ENCODE measurements at places on chromosomes 6 and 20. TPM values are rescaled to one million over a fixed set of nuclear protein-coding genes. Genes with fewer than 3 reads are reported as not detected.

DNA sequence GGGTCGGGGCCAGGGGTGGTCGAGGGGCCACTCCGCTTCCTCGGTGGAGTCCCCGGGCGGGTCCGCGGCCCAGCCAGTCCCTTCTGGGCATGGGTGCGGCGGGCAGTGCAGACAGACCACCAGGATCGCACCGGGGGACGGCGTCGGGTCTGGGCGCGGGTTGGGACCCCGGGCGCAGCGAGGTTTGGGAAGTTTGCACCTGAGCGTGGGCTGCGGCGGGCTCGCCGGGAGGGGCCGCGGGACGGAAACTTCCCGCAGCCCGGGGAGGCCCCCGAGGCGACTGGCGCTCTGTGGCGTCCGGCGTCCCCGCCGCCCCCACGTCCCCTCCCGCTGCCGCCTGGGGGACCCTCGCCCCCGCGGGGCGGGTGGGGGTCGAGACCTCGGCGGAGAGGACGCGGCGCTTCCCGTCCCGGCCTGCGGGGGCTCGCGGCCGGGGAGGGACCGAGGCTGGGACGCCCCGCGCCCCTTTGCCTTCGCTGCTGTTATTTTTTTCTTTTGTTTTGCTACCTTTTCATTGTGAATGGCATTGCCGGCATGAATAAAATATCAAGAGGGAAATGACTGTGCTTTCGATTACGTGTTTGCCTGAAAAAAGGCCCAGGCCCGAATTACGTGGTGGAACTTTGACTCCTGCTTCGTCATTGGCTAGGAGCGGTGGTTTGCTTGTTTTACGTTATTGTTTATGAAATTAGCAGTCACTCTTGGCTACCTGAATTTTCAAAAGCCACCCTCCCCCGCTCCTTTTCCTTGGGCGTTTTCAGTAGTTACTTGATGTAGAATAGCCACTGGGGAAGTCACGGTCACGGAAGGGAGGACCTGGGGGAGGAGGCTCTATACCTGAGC, 703 bp downstream of the SNX9 start:
- H3K4me1 ChIP-seq = peaks cover 37% of the 10 kb centered on the region
- peaks cover 3% of the 10 kb centered on the region for H3K27me3 ChIP-seq
- H3K36me3 ChIP-seq = peaks cover 31% of the 10 kb centered on the region
- H3K4me3 ChIP-seq = peak overlapping the region; percentile 99

GRCh38 chr20:1971893-1972586, 21.8 kb downstream of the PDYN start:
- DNase-seq = no peak
- H3K4me1 ChIP-seq = no peaks in the 10 kb centered on the region
- no peak overlapping the region for H3K27ac ChIP-seq

The CEP250 gene
- total RNA-seq = 60.3 TPM

The OTOR gene
- not detected for total RNA-seq

The XPO5 gene
- total RNA-seq = 92.3 TPM

The KIF6 gene
- 0.14 TPM for total RNA-seq

GRCh38 chr6:35024551-35025054, 116.5 kb downstream of the TCP11 start:
- H3K36me3 ChIP-seq = no peaks in the 10 kb centered on the region
- H3K27me3 ChIP-seq = no peaks in the 10 kb centered on the region
- no peak overlapping the region for H3K4me3 ChIP-seq
- no peak overlapping the region for H3K27ac ChIP-seq
- DNase-seq = no peak

The SLC22A2 gene
- total RNA-seq = not detected

The DCDC2 gene
- total RNA-seq = not detected

GRCh38 chr20:12966468-12967085, 42.2 kb upstream of the SPTLC3 start:
- H3K4me3 ChIP-seq = no peak overlapping the region
- no peak overlapping the region for H3K27ac ChIP-seq
- DNase-seq = no peak
- H3K36me3 ChIP-seq = no peaks in the 10 kb centered on the region
- no peaks in the 10 kb centered on the region for H3K4me1 ChIP-seq

DNA sequence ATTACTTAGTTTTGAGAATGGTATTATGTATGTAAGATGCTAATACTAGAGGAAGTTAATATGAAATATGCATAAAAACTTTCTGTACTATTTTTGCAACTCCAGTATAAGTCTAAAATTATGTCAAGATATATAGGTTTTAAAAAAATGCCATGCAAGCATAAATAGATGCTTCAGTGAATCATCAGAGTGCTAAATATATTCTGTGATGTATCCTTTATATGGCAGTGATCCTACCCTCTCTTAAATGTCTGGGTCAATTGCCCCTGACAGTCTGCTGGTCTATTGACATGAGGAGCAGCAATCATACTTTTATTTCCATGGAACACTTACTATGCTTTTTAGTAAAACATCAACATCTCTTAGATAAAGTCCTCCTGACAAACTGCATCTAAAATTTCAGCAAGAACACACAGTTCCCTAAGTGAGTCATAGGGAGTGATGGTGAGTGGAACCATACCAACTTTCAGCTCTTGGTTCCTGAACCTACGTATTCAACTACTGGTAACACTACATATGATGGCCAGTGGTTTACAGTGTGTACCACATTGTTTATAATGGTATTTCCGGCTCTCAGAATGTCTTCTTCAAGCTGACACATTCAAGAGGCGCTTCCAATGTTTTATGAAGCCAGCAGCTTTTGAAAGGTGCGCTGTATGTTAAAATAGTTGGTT, 928.7 kb upstream of the GJE1 start:
- no peaks in the 10 kb centered on the region for H3K4me1 ChIP-seq
- H3K27me3 ChIP-seq = no peaks in the 10 kb centered on the region
- no peak overlapping the region for H3K4me3 ChIP-seq
- DNase-seq = no peak
- no peak overlapping the region for H3K27ac ChIP-seq

DNA sequence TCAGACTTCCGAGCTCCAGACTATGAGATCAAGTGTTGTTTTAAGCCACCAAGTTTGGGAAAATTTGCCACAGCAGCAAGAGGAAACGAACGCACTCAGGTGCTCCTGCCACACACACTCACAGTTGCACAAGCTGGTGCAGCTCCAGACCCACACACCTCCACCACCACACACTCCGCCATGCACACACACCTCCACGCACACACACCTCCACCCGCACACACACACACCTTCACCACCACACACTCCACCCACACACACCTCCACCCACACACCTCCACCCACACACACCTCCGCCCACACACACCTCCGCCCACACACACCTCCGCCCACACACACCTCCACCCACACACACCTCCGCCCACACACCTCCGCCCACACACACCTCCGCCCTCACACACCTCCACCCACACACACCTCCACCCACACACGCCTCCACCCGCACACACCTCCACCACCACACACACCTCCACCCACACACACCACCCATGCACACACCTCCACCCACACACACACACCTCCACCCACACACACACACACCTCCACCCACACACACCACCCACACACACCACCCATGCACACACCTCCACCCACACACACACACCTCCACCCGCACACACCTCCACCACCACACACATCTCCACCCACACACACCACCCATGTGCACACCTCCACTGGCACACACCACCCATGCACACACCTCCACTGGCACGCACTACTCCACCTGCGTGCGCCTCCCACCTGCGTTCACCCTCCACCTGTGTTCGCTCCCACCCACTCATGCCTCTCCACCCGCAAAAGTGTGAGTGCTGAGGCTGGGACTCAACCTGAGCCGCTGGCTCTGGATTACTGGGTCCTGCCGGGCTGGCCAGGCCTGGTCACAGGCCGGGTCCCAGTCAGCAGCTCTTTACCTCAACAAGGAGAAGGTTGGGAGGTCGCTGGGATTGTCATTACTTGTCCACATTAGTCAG, 175.6 kb downstream of the BMP7 start:
- DNase-seq = peak; percentile 19
- peak overlapping the region; percentile 47 for H3K4me3 ChIP-seq
- peaks cover 13% of the 10 kb centered on the region for H3K27me3 ChIP-seq

The SH3BGRL2 gene
- total RNA-seq = 0.70 TPM

The SIRPB2 gene
- total RNA-seq = not detected

The BFSP1 gene
- 0.18 TPM for total RNA-seq

The DPPA5 gene
- not detected for total RNA-seq

- H3K4me3 ChIP-seq = no peak overlapping the region
- H3K36me3 ChIP-seq = no peaks in the 10 kb centered on the region
- no peaks in the 10 kb centered on the region for H3K4me1 ChIP-seq
- DNase-seq = no peak
- H3K27ac ChIP-seq = no peak overlapping the region
- peaks cover 3% of the 10 kb centered on the region for H3K27me3 ChIP-seq
These were observed 5.9 kb downstream of the NHSL1 start for GRCh38 chr6:138493413-138493812.

- H3K4me1 ChIP-seq = no peaks in the 10 kb centered on the region
- no peak overlapping the region for H3K4me3 ChIP-seq
- H3K36me3 ChIP-seq = no peaks in the 10 kb centered on the region
- no peak for DNase-seq
- no peak overlapping the region for H3K27ac ChIP-seq
These were observed 84.3 kb upstream of the TMEM30A start for GRCh38 chr6:75368864-75369402.

DNA sequence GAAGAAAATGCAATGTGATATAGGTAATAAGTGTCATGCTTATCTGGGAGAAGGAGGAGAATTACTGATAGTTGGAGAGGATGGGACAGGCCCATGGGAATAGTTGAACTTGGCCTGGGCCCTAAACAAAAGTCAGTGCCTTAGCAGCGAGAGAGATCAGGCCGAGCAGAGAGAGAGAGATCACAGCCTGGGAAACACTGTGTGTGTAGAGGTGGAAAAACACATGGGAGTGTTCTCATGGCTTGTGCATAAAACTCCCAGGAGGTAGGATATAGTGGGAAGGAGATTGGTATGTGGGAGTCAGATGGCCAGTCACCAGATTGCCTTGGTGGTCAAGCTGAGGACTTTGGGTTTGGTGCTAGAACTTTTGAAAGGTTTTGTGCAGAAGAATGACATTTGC, 47.6 kb downstream of the FIG4 start:
- H3K27me3 ChIP-seq = no peaks in the 10 kb centered on the region
- no peak overlapping the region for H3K27ac ChIP-seq
- peaks cover 4% of the 10 kb centered on the region for H3K4me1 ChIP-seq
- no peak overlapping the region for H3K4me3 ChIP-seq
- H3K36me3 ChIP-seq = peaks cover 26% of the 10 kb centered on the region

DNA sequence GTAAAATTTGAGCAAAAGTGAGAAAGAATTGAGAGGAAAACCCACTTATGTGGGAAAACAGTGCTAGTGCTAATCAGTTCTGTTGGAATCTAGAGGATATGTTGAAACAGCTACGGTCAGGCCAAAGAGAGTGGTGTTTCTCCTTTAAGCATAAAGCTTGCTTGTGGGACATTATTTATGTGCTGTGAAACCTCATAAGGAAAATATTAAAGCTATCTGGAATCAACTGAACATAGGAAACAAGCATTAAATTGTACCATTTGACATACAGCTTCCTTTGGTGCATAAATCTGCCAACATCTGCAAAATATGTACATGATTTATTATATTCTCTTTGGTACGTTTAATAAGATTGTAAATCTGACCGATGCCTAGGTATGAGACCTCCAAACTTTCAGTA, 182.5 kb upstream of the PDE10A start:
- H3K4me1 ChIP-seq = peaks cover 10% of the 10 kb centered on the region
- H3K27ac ChIP-seq = no peak overlapping the region
- no peak overlapping the region for H3K4me3 ChIP-seq
- no peak for DNase-seq

The ARG1 gene
- total RNA-seq = not detected

The SRSF12 gene
- 0.83 TPM for total RNA-seq

The SLC52A3 gene
- total RNA-seq = not detected

- DNase-seq = no peak
- peaks cover 6% of the 10 kb centered on the region for H3K4me1 ChIP-seq
- no peak overlapping the region for H3K4me3 ChIP-seq
- no peak overlapping the region for H3K27ac ChIP-seq
These were observed 6.8 kb downstream of the JAG1 start for GRCh38 chr20:10667077-10667401.

DNA sequence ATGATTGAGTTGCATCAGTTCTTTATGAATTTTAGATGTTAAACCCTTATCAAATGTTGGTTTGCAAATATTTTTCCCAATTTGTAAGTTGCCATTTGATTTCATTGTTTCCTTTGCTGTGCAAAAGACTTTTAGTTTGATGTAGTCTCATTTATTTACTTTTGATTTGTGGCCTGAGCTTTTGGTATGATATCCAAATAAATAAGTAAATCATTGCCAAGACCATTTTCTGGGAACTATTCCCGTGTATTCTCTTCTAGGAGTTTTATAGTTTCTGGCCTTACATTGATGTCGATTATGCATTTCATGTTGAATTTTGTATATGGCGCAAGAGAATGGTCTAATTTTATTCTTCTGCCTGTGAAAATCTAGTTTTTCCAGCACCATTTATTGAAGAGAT, 13.4 kb downstream of the AIG1 start:
- H3K4me3 ChIP-seq = no peak overlapping the region
- peaks cover 4% of the 10 kb centered on the region for H3K36me3 ChIP-seq
- DNase-seq = no peak
- no peak overlapping the region for H3K27ac ChIP-seq

The MAS1 gene
- total RNA-seq = not detected

The PRICKLE4 gene
- total RNA-seq = not detected

The SIM1 gene
- not detected for total RNA-seq

GRCh38 chr20:59153355-59153681, 10.3 kb upstream of the ZNF831 start:
- H3K4me1 ChIP-seq = peaks cover 80% of the 10 kb centered on the region
- H3K4me3 ChIP-seq = no peak overlapping the region
- no peaks in the 10 kb centered on the region for H3K27me3 ChIP-seq
- H3K36me3 ChIP-seq = peaks cover 13% of the 10 kb centered on the region

The PI16 gene
- total RNA-seq = not detected

The BMP5 gene
- total RNA-seq = not detected

DNA sequence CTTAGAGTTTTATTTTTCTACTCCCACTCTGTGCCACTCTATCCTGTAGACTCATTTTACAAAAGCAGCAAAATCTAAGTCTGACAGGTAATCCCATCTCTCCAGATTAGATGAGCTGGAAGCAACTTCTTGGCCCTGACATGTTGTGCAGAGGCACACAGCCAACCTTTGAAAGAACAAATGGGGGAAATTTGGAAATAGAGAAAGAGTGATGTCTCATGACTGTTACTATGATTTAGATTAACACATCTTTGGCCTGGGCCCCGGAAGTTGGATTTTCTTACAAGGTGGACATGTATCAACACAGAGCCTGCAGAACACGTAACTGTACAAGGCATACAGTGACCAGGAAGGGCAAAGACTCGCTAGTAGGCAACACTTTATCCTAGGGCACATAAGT, 227.7 kb downstream of the MYLK4 start:
- H3K27me3 ChIP-seq = peaks cover 30% of the 10 kb centered on the region
- peaks cover 3% of the 10 kb centered on the region for H3K36me3 ChIP-seq
- H3K27ac ChIP-seq = no peak overlapping the region
- DNase-seq = no peak

DNA sequence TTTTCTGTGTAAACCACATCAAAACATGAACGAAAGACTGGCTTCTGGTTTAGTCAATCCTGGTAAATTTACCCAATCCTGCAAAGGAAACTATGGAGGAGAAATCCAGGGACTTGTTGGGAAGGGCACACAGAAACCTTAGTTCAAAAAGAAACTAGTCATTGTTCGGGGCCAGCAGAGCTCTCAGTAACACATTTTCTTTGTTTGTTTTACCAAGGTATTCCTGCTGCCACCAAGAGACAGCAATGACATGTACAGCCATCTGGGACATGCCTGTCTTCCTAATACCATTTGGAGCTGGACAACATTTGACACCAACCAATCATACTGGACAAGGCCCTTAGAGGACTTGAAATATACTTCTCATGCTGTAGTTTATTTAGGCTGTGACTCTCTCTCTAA, 8.3 kb downstream of the OARD1 start:
- no peak overlapping the region for H3K4me3 ChIP-seq
- peaks cover 24% of the 10 kb centered on the region for H3K4me1 ChIP-seq
- no peak overlapping the region for H3K27ac ChIP-seq

Data from activated CD8-positive, alpha-beta T cell treated with anti-CD3 and anti-CD28 coated beads for 36 hours (primary cell).